ENCODE measurements at places on chromosomes 4 and X.

DNA sequence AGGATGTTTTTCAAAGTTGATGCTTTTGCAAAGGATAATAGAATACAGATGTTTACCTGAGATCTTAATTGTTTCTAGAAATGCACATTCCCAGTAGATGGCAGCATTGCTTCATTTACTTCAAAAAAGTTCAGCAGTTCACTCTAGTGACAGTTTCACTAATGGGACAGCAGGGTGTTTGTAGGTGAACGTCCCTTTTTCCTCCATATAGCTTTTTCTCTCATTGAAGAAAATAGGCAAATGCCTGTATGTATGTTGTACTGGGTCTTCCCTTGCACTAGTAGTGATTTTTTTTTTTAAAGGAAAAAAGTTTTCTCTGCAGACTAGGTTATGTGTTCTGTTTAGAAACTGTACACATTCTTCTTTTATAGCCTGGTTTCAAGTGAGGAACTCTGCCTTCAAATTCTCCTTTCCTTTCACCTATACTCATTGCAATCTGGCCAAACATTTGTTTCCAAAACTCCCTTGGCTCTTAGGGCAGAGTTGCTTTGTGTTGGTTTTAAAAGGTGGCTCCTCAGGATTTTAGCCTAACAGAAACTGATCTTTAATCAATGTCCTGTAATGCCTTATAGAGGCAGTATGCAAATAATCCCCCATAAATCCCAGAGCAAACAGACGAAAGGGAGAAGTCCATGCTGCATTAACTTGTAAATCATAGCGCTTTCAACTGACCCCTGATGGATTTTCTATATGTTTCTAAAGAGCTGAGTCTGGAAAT is 86.3 kb downstream of the EGF start:
- peak; percentile 80 for DNase-seq

DNA sequence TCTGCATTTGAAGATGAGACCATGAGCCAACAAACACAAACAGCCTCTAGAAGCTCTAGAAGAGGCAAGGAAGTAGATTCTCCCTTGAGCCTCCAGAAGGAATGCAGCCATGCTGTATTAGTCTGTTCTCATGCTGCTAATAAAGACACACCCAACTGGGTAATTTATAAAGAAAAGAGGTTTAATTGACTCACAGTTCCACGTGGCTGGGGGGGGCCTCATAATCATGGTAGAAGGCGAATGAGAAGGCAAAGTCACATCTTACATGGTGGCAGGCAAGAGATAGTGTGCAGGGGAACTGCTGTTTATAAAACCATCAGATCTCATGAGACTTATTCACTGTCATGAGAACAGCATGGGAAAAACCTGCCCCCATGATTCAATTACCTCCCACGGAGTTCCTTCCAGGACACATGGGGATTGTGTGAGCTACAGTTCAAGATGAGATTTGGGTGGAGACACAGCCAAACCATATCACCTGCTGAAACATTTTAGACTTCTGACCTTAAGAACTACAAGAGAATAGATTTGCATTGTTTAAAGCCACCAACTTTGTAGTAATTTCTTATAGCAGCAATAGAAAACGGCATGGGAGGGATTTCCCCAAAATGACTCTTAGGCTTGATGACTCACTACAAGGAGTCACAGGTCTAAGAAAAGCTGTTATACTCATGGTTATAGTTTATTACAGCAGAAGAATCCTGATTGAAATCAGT is 284.4 kb upstream of the SFRP2 start:
- DNase-seq: no peak

- DNase-seq: no peak
Measured at GRCh38 chrX:136961594-136962135, 72.1 kb downstream of the GPR101 start.

- DNase-seq: no peak
Measured at GRCh38 chr4:102850370-102850769, 18.4 kb upstream of the CISD2 start.

- no peak for DNase-seq
Measured at GRCh38 chr4:8896506-8896905, 24.9 kb upstream of the HMX1 start.

DNA sequence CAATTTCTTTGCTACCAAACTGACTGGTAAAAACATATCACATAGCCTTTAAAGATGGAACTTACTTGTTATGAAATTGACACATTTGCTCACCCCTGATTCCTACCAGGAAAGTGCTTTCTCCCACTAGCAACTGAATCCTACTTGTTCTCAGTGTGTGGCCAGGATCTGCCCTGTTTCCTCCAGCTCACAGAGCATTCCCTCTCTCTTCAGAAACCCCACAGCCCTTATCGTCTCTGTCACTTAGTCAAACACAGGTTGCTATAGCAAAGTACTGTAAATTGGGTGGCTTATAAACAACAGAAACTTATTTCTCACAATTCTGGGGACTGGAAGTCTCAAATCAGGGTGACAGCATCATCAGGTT is 265.2 kb upstream of the BOD1L1 start:
- no peak for DNase-seq

DNA sequence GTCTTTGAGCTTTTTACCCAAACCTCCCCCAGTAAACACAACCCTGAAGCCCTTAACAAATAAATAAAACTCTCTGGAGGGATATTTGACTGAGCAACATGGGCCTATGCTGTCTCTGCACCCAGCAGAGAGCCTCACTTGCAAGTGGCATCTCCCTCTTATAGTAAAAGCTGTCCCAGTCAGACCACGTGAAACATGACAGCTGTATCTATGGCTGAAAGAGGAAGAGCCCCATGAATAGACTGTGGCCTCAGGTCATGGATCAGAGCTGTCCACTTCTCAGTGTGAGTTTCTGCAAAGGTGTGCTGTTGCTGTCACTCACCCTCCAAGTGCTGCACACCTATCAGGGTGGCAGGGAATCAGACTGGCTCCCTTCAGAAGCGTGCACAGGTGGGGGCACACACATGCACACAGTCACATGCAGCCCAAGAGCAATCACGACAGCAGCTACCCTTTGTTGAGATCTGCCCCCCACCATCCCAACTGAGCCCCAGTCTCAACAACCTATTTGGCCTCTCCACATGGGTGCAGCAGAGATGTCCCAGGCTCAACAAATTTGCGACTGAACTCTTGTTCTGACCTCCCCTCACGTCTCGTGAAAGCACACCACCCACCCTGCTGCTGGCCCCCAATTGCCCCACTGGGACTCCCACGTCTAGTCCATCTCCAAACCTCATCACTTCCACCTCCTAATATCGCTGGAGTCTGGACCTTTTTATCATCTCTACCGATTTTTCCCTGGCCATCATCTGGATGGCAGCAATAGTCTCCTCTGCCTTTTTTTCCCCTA is 45.6 kb downstream of the NAT8L start:
- DNase-seq: no peak

- DNase-seq: no peak
Measured at GRCh38 chrX:52271206-52271605, 86.5 kb downstream of the MAGED4 start.

GRCh38 chrX:22538580-22538979 is 265.9 kb downstream of the CBLL2 start:
- no peak for DNase-seq

DNA sequence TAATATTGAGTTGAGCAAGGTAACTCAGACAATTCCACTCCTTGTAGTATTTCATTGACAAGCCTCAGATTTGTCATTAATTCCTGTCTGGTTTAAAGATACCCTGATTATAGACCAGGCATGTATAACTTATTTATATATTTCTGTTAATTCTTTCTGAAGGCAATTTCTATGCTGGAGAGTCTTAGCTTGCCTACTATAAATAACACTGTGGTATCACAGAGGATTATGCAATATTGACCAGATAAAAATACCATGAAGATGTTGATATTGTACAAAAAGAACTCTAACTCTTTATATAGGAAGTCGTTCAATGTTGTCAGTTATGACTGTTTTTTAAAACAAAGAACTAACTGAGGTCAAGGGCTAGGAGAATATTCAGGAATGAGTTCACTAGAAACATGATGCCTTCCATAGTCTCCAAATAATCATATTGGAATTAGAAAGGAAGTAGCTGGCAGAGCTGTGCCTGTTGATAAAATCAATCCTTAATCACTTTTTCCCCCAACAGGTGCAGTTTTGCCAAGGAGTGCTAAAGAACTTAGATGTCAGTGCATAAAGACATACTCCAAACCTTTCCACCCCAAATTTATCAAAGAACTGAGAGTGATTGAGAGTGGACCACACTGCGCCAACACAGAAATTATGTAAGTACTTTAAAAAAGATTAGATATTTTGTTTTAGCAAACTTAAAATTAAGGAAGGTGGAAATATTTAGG is 821 bp downstream of the CXCL8 start:
- no peak for DNase-seq
